ENCODE measurements at places on chromosomes 12 and 14. TPM values are rescaled to one million over a fixed set of nuclear protein-coding genes. Genes with fewer than 3 reads are reported as not detected.

- no peaks in the 10 kb centered on the region for H3K36me3 ChIP-seq
- peaks cover 5% of the 10 kb centered on the region for H3K4me1 ChIP-seq
- H3K27ac ChIP-seq, result no peak overlapping the region
- peaks cover 9% of the 10 kb centered on the region for H3K27me3 ChIP-seq
- no peak for DNase-seq
- H3K4me3 ChIP-seq, result no peak overlapping the region
Measured at GRCh38 chr12:123040106-123040505, 59.6 kb downstream of the ARL6IP4 start.

TDG gene
- 40.1 TPM for total RNA-seq

- peak overlapping the region; percentile 42 for H3K4me3 ChIP-seq
- H3K4me1 ChIP-seq, result no peaks in the 10 kb centered on the region
- DNase-seq, result no peak
- no peaks in the 10 kb centered on the region for H3K36me3 ChIP-seq
Measured at GRCh38 chr14:39243831-39244230, 10.1 kb downstream of the MIA2 start.

TMEM132C gene
- total RNA-seq, result 61.8 TPM

GRCh38 chr14:56608689-56609088 lies 29.1 kb downstream of the TMEM260 start:
- H3K4me1 ChIP-seq, result no peaks in the 10 kb centered on the region
- H3K4me3 ChIP-seq, result no peak overlapping the region
- no peak overlapping the region for H3K27ac ChIP-seq
- H3K36me3 ChIP-seq, result peaks cover 21% of the 10 kb centered on the region
- no peaks in the 10 kb centered on the region for H3K27me3 ChIP-seq
- no peak for DNase-seq

MDGA2 gene
- total RNA-seq, result 1.3 TPM

DNA sequence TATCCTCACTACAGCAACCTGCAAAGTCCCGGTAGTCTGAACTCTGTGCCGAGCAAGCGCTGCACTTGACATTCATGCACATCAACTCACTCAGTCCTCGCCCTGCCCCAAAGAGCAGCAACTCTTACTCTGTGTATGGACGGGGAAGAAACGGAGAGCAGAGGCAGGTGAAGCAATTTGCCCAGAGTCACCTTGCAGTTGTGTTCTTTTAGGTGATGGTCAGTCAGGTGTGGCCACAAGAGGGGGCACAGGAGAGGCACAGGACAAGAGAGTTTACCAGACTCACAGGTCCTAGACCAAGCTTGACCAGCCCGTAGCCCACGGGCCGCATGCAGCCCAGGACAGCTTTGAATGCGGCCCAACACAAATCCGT lies 39.1 kb downstream of the TSPAN11 start:
- no peak for DNase-seq
- H3K4me1 ChIP-seq, result peaks cover 8% of the 10 kb centered on the region
- peaks cover 19% of the 10 kb centered on the region for H3K36me3 ChIP-seq
- H3K27ac ChIP-seq, result no peak overlapping the region

DNA sequence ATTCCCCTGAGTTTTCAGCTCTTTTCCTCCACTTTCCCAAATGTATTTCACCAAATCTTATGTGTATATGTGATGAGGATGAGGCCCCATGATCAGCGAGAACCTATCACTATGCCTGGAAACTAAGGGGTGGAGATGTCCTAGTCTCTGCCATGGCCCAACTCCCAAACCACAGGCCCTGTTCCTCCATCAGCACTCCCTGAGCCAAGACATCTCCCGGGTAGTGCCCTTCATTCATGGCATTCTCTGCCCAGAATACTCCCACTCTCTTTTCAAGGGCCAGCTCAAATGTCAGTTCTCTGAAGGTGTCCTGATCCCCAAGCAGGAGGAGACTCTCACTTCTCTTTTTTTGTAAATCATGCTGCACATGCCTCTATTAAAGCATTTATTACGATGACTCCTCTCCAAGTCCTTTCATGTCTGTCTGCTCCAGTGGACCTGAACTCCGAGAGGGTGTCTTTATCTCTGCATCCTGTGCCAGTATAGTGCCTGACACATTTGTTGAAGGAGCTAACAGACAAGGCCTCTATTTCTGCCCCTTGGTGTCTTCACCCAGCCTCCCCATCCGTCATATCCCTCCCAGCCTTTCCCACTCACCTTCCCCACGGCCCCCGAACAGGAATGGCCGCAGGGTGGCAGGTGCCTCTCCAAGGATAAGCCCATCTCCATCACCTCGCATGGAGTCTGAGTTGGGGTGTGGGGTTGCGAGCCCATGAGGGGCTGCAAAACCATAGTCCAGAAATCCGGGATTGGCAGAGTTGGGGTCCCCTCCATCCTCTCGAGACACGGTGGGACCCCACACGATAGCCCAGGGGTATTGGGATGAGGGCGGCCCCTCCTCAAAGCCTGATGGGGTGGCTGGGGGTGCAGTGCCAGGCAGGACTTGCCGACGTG lies 3.7 kb downstream of the PIANP start:
- no peak for DNase-seq
- peaks cover 6% of the 10 kb centered on the region for H3K4me1 ChIP-seq
- peaks cover 67% of the 10 kb centered on the region for H3K27me3 ChIP-seq
- H3K27ac ChIP-seq, result no peak overlapping the region

DNA sequence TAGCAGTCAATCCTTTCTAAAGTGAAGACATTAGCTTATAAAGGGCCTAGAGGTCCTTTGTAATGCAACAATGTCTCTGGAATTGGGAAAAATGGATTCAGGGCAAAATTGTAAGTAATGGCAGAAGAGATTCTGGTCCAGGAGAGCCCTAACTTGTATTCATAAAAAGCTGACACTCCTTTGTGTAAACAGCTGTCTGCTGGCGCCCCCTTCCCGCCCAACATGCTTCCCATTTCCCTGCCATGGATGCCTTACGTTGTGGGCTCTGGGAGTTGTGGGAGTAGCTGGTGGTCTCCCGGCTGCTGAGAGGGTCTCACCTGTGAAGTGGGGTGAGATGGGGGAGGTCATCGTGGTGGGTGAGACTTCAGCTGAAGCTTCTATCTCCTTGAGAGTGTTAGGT lies 2.3 kb downstream of the ACRBP start:
- H3K4me1 ChIP-seq, result no peaks in the 10 kb centered on the region
- H3K36me3 ChIP-seq, result peaks cover 31% of the 10 kb centered on the region
- no peak overlapping the region for H3K27ac ChIP-seq
- peaks cover 40% of the 10 kb centered on the region for H3K27me3 ChIP-seq
- no peak overlapping the region for H3K4me3 ChIP-seq
- DNase-seq, result no peak

- peaks cover 10% of the 10 kb centered on the region for H3K4me1 ChIP-seq
- no peaks in the 10 kb centered on the region for H3K27me3 ChIP-seq
- no peak overlapping the region for H3K4me3 ChIP-seq
- no peak overlapping the region for H3K27ac ChIP-seq
- no peak for DNase-seq
- H3K36me3 ChIP-seq, result no peaks in the 10 kb centered on the region
Measured at GRCh38 chr14:62739647-62740046, 305.6 kb downstream of the KCNH5 start.
